Activated T-helper 1 cell treated with Interleukin-2 at 50 U/mL for 16 hours (primary cell): ENCODE measurements at places on chromosomes 2 and 18.

DNA sequence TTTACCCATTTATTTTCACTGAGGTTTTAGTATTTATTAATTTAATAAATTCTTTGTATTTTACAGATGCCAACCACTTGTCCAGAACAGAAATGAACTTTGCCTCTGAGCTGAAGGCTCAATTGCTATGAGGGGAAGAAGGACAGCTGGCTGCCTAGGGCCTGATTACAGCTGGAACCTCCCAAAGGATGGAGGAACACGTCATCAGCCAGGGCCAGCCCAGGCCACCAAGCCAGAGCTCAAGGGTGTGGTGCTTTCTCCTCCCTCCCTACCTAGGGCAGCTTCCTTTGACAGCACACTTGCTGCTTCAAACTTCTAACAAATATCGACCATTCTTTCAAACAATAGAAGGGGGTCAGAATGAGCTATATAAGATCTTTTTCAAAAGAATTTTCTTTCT, 19.7 kb upstream of the RIOK3 start:
- DNase-seq: no peak

GRCh38 chr2:40395169-40396073, 56.5 kb downstream of the SLC8A1 start:
- DNase-seq: no peak

DNA sequence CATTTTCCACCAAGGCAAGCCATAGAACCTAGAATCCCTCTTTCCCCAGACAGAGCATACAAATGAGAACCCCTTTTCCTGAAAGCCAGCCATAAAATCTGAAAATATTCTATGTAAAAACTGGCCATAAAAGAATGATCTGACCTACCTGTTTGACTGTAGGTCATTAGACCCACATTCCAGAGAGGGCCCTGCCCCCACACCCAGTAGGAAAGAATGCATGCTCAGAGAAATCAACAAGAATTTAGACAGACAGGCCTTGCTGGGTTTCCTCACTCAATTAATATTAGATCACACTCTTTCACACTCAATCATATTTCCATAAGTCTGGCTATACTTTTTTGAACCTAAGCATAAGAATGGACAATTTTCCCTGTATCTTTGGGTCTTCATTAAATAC, 929.5 kb downstream of the ERBB4 start:
- DNase-seq: no peak

DNA sequence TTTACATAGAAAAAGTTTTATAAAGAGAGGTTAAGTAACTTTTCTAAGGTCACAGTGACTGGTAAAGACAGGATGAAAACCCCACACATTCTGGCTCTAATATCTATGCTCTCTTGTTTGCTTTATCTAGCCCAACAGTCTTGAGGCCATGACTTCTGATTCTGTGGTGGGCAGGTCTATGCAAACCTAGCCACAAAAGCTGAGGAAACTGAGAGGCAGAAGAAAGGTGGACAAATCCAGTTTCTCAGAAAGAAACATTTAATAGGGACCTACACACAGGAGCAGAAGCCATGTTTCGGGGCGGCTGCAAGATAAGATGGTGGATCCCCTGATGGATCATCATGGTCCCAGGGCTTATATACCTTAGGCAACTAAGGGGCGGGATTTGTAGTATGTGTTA, 21.8 kb downstream of the HSPD1 start:
- no peak for DNase-seq

GRCh38 chr18:10059610-10060468, 146.0 kb downstream of the VAPA start:
- DNase-seq: no peak

DNA sequence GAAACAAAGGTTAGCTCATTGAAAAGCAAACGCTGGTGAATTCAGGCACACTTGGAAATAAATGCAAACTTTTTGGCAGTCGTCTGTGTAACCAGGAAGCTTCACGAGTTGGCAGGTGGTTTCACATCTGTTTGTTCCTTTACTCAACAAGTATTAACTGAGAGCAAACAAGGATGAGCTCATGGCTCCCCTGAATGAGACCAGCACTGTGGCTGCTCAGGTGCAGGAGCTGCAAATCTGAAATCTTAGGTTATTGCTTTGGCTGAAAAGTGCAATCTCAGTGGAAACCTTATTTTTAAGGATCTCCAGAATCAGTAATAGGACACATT, 46.3 kb downstream of the SH3RF3 start:
- no peak for DNase-seq

DNA sequence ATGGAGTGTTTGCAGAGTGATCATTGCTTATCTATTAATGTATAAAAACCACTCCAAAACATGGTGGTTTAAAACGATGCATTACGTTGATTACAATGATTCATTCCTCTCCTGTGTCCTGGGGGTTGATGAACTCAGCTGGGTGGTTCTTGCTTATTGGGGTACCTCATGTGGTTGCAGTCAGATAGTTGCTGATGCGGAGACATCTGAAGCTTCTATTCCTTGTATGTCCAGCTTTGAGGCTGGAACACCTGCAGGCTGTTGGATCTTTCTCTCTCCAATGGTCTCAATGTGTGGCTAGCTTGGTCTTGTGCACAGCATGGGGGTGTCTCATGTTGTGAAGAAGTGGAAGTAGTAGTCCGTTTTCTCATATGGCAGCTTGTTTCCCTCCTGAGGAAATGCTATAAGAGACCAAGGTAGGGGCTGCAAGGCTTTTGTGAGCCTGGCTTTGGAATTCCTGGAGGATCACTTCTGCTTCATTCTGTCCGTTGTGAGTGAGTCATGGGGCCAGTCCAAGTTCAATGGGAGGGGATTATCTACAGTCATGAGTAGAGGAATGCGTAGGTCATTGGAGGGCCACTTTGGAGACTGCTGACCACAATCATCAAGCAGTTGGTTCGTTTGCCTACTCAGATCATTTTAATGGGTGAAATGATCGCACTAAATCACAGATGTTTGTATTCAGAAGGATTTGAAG, 601.0 kb downstream of the SLC4A3 start:
- DNase-seq: no peak

DNA sequence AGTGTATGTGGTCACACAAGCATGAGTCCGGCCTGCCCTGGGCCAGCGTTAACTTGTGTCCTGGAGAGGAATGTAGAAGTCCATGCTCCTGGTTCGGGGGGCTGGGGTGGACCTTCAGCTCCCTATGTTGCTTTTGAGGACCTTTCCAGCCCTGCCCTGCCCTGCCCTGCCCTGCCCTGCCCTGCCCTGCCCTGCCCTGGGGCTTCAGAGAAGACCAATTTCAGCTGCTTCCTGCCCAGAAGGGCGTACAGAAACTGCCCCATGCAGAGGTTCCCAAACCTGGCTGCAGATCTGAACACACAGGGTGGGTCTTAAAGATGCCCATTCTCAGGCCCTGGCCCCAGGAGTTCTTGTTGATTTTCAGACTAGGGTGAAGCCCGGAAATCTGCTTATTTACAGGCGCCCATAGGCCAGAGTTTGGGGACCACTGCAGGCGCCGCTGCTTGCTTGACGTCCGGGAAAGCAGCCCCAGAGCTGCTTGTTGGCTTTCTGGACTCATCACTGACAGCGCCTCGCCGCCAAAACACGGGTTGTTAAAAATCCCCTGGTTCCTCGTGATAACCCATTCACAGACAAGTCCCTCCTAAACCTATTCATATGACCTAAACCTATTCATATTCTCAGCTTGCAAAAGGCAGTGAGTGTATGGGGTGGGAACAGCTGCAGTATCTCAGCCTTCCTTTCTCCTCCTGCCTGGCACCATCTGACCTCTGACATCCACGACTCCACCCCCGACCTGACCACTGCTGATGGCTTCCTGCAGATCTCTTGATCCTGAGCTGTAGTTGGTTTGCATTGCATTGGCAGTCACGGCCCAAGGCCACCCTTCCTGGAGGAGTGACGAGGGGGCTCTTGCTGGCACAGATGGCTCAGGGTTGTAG, 198.3 kb downstream of the GLI2 start:
- no peak for DNase-seq

DNA sequence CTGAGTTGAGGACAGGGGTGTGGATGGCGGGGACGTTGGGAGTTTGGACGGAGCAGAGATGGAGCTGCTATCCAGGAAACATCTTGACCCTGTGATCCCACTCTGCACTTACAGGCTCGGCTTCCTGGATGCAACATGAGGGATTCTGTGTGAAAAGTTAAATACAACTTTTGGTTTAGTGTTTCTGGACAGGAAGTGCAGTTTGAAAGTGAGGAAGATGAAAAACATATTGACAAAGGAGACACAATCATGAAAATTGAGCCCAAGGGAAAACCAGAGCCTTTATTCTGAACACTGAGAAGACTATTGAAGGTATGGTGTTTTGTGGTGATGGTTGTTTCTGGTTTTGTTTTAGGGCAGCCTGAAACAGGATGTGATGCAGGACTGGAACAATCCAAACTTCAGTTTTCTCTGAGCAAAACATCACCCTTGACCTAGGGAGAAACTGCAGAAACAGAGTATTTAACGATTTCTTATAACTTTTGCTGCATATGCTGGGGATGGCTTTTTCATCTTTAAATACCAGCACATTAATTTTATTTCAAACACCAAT, 76.5 kb upstream of the RFX8 start:
- no peak for DNase-seq

DNA sequence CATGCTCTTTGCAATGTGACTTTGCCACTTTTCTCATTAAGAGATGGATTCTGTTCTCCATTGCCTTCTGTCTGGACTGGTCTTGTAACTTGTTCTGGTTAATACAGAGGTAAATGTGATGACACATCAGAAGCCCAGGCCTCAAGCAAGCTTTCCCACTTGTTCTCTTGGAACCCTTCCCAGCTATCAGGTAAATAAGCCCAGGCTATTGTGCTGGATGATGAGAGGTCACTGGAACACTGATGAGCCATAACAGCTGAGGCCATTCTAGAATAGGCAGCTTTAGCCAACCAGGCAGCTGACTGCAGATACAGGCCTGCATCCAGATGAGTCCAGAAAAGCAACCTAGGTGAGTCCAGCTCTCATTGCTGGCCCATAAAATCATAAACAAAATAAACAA, 1007.0 kb upstream of the ACVR2A start:
- DNase-seq: no peak

DNA sequence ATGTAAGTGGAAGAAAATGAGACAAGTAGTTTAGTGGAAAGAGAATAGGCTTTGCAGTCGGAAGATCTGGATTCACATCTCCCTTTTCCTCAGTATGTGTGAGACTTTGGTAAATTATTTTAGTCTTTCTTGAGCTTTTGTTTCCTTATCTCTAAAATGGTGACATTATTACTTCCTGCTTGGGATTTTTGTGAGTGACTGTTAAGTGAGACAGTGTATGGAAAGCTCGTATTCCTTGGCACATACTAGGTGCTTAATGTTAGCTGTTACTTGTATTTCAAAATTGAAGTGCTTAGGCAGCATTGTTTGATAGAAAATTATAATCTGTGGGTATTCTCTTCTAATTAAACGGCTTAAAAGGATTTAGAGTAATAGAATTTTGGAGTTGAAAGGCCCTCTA, 2.0 kb downstream of the ZNF638 start:
- no peak for DNase-seq

GRCh38 chr2:204497855-204498254, 47.4 kb upstream of the PARD3B start:
- no peak for DNase-seq

DNA sequence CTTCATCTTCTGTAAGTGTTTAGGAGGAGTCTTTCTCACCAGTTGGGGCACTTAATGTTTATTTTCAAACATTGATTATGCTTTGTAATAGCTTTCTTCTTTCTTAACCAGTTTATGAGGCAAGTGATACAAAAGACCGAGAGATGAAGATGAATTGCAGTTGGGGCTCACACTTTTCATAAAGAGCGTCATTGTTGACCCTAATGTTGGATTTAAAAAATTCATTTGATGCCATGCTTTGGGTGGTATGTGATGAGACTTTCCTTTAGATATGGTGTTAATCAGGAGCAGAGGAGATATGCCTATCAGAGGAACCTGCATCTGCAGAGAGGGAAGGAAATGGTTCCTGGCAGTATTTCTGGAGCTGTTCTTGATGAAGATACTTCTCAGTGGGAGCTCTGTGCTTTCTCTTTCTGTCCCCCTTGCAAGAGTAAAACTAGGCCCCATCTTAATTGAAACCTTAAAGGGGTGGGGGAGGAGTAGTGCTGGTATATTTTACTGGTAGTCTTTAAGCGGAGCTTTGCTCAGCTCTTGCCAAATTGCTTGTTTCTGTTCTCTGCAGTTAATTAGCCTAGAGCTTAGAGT, 2.3 kb downstream of the EML4 start:
- no peak for DNase-seq

- DNase-seq: peak; percentile 4
These were observed 117.6 kb downstream of the CAMKMT start for GRCh38 chr2:44479127-44479887.

GRCh38 chr18:13003466-13003896, 12.3 kb downstream of the CEP192 start:
- no peak for DNase-seq

GRCh38 chr18:13136056-13136903, 82.3 kb upstream of the LDLRAD4 start:
- no peak for DNase-seq

DNA sequence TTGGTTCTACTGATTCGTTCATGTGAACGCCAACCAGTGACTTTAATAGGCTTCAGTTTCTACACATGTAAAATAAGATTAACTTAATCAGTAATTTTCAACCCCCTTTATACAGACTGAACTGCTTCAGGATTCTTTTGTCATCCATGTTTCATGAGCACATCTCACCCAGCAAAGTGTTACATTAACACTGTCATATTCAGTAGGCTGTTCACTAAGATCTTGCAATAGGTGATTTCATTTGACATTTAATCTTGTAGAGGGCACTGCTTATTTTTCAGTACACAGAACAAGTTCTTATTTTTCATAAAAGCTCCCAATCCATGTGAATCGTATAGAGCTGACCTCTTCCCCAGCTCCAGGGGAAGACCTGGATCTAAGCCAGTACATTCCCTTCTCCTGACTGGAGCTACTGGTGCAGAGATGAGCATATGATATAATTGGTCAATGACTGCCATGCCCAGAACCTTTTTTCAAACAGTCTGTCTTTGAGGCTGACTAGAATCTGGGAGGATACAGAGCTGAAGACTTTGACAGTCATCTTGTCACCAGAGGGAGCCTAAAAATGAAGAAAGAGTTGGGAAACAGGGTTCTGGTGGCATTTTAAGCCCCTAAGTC, 72.2 kb upstream of the CHRNA1 start:
- DNase-seq: no peak

DNA sequence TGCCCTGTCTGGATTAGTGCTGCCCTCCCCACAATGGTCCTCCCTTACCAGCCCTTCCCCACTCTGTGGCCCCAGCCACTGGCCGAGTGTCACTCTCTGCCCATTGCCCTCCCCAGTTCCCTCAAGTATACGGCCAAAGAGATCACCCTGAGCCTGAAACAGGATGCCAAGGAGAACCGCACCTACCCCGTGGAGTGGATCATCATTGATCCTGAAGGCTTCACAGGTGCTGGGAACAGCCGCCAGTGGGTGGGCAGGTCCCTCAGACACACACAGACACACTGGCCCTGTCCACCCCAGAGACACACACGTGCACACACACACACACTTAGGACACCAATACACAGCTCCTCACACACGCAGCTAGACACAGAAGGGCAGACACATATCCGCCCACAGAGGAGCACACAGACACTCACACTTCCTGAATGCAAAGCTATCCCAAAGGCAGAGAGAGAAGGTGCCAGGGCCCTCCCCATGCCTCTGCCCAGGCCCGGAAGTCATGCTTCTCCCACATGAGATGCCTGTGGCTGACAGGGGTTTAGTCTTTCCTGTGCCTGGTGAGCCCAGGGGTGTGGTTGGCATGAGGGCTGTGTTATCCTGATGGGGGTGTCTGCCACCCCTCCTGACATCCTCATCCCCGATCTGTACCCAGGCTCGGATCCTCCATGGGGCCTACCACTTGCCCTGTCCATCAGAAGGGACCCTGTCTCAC, 2.9 kb downstream of the CHRND start:
- DNase-seq: no peak
